Posterior vena cava (tissue), 2 donors: ENCODE measurements at places on chromosomes 7 and 10. TPM values are rescaled to one million over a fixed set of nuclear protein-coding genes. Genes with fewer than 3 reads are reported as not detected.

DNA sequence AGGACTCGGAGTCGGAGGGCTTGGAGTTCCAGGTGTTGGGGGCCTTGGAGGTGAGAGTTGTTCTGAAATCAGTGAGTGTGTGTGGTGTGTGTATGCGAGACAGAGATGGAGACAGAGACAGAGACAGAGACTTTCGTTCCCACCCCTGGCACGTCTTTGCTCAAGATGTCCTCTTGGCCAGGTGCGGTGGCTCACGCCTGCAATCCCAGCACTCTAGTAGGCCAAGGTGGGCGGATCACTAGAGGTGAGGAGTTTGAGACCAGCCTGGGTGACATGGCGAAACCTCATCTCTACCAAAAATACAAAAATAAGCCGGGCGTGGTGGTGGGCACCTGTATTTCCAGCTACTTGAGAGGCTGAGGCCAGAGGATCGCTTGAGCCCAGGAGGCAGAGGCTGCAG lies 20.0 kb upstream of the LIMK1 start:
- DNase-seq = peak; percentile 69

DNA sequence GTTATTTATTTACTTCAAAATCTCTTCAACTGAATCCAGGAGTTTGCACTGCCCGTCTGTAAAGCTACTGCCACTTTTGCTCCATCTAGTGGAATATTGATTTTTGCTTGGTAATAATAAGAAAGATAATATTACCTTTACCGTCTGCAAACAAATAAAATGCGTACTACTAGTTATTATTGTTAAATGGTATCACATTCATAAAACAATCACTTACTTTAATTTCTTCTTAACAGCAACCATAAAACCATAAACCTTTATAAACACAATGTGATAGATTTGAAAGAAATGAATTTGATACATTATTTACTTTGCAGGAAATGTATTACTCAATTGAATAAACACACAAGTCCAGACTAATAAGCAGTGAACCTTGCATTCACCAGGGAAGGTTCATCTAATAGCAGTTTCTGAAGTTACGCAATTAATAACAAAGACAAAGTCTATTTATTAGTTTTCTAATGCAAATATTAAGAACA lies 6.4 kb downstream of the AGMO start:
- no peak for DNase-seq

DNA sequence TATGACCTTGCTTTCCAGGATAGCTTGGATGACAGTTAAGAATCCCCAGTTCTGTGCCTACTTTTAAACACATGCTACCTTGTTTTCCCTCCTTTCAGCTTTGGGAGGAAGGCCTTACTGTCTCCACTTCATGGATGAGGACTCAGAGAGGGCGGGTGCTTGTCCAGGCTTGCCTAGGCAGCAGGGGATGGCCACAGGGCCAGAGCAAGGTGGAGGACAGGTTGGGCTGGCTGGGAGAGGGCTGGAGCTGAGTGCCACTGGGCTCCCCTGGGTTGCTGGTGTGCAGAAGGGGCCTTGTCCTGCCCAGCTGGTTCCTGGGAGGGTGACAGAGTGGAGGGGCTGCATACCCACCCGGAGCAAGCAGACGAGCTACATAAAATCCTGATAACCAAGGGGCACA lies 117.8 kb downstream of the GRK5 start:
- no peak for DNase-seq

- DNase-seq = no peak
Observed at GRCh38 chr7:151721694-151722093, 155.2 kb downstream of the PRKAG2 start.

GRCh38 chr7:31336202-31337001 lies 4.1 kb downstream of the NEUROD6 start:
- no peak for DNase-seq

DNA sequence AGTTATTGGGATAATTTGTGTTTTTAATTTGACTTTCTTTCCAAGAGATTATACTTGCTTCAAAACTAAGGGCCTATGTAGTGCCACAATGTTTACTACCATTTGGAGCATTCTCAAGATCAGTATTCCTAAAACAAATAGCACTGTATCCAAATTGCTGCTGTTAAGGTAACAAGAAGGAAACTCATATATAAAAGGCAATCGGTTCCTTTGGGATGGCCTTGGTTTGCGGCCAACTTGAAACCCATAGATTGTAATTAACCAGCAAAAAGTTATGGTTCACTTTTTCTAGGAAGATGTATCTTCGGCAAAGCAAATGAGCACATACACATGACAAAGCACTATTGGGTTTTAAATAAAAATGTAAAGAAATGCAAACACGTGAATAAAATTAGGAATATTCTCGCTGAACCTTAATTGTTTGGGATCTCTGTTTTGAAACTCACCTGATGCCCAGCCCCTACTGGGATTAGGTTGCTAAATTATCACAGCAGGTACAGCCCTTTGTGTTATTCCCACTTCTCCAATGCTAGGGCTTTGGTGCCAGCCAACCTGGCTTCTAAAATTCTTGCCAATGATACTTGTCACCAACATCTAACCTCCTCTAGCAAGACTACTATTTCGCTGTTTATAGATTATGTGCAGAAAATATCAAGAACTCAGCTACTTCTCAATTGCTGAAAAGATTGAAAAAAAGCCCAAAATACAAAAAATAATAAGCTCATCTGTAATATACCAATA lies 16.0 kb downstream of the CDNF start:
- no peak for DNase-seq

GRCh38 chr7:139739863-139740597 lies 37.8 kb downstream of the HIPK2 start:
- no peak for DNase-seq

DNA sequence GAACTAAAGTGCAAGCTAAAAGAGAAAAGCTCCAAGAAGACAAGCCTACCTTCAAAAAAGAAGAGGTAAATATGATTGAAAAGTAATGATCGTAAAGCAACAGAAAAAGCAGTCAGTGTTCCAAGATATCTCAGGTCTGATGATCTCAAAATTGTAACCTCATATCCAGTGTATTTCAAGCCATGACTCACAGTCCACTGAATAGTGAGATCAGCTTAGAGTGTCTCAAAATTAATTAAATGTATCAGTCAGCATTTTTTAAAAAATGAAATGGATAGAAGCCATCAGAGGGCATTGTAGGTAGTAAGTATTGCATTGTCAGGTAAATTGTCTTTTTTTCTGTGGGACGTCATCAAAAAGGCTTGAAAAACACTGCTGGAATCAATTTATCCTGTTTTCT lies 50.6 kb upstream of the AGBL3 start:
- DNase-seq = no peak

DNA sequence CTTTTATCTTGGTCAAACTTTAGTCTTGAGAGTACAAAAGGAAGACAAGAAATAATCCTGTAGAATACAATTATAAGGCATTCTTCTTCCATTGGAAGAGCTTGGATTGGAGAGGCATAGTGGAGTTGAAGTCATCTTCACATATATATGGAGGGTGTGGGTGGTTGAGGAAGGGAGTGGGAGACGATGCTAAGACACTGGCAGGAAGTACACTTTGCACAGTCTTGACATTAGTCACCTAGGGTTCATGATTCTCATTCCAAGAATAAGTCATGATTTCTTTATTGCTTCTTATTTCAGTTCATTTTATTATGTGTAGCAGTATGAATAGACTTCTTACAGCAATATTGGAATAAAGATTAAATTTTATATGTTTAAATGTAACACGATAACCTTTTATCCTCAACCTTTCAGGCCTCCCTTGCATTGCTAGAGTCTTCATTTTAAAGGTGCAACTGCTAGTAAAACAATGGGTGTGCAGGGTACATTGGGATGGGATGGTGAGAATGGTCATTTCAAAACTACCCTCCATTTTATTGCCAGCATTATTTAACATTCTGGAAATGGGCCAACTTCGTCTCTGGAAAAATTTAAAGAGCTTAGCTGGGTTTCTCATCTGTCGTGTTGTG lies 12.3 kb upstream of the SLC26A3 start:
- no peak for DNase-seq

DNA sequence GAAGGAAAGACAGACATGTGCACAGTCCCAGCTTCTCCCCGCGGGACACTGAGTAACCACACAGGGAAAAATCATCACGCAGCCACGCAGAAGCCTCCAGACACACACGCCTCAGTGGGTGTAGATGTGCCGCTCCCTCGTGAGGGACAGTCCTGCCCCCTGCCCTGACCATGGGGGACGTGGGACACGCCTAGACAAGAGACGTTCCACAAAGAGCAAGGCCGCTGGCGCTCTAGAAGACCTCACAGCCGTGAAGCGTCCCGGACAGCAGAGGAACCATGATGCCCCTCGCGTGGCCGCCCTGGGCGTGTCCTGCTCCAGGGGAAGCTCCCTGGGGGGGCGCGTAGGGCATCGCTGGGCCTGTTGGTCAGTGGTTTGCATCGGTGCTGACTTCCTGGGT lies 210.8 kb downstream of the DNAJB6 start:
- DNase-seq = peak; percentile 44

DNA sequence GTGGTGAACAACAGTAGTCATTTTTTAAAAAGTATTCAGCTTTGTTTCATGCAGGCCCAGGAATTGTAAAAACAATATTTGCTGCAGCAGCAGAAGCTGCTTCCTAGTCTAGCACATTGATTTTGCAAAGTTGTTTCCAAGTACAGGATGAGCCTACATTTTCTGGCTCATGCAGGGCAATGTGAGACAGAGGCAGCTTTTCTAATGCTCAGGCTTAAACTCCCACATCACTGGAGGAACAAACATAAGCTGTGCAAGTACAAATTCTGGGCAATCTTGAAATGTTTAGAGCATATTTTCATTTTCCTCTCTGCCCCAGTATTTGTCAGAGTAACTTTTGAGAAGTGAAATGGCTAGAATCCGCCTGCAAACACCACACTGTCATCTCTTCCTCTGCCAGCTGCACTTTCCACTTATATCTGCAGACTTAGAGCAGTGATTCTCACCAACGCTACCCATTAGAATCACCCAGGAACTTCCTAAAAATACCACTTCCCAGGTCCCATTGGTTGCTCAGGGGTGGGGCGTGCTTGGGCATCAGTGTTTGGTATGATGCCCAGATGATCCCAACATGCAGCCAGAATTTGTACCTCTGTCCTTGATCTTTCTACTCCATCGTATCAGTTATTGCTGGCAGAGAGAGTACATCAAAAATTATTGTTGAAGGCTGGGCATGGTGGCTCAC lies 304.1 kb upstream of the LRGUK start:
- no peak for DNase-seq

- no peak for DNase-seq
Observed at GRCh38 chr7:112097524-112097923, 108.7 kb downstream of the DOCK4 start.

DNA sequence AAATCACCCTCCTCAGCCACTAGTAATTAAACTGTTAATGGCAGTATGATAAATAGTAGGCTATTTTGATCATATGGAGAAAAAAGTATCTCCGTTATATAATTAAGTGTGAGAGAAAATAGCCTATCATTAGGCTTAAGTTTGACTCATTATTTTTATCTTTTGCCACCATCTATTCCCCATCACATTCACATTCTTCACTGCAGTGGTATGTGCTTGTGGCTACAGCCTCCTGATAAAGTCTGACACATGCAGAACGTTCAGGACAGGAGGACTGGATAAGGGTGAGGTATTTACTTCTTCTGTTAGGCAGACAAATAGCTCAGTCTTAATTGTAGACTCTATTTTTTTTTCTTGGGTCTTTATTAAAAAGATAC lies 5.8 kb downstream of the NEBL start:
- DNase-seq = no peak

- DNase-seq = no peak
Observed at GRCh38 chr7:38656968-38657367, 25.8 kb upstream of the AMPH start.

- DNase-seq = no peak
Observed at GRCh38 chr7:45358287-45358686, 200.7 kb downstream of the RAMP3 start.

GRCh38 chr10:6204063-6204340 lies 1.3 kb downstream of the PFKFB3 start:
- DNase-seq = no peak

Gene ZKSCAN5
- total RNA-seq = 5.9 TPM

Gene HTRA1
- total RNA-seq = 152 TPM

Gene CAMK1D
- total RNA-seq = 17.8 TPM

Gene EIF4H
- total RNA-seq = 213 TPM
